Endothelial cell of umbilical vein (primary cell): ENCODE measurements at places on chromosomes 12 and 14. TPM values are rescaled to one million over a fixed set of nuclear protein-coding genes. Genes with fewer than 3 reads are reported as not detected.

SGPP1 gene
- 7.6 and 7.9 TPM in 2 replicates for total RNA-seq

DNA sequence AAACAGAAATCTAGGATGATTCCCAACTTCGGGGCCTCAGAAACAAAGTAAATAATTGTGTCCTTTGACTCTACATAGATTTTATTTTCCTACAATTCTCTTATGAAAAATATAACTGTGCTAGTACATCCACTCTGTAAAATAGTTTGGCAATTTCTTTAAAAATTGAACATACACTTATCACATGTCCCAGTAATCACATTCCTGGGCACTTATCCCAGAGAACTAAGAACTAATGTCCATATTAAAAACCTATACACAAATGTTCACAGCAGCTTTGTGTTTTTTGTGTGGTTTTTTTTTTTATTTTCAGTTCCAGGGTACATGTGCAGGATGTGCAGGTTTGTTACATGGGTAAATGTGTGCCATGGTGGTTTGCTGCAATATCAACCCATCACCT, 99.0 kb downstream of the KCNH5 start:
- DNase-seq, result no peak

NELL2 gene
- total RNA-seq, result 0.49 and 0.62 TPM in 2 replicates

GRCh38 chr12:13022851-13023271, 21.3 kb upstream of the FAM234B start:
- no peak for DNase-seq

RNASE7 gene
- total RNA-seq, result not detected in 2 replicates

GRCh38 chr12:85575120-85576096, 260.8 kb downstream of the RASSF9 start:
- peak; percentile 80 for DNase-seq

GRCh38 chr14:24794644-24795305, 160.8 kb upstream of the GZMB start:
- no peak for DNase-seq

TAS2R42 gene
- total RNA-seq, result not detected in 2 replicates

PIWIL1 gene
- total RNA-seq, result not detected in 2 replicates

- DNase-seq, result no peak
Measured at GRCh38 chr14:77825895-77826519, 26.1 kb downstream of the ADCK1 start.

DNA sequence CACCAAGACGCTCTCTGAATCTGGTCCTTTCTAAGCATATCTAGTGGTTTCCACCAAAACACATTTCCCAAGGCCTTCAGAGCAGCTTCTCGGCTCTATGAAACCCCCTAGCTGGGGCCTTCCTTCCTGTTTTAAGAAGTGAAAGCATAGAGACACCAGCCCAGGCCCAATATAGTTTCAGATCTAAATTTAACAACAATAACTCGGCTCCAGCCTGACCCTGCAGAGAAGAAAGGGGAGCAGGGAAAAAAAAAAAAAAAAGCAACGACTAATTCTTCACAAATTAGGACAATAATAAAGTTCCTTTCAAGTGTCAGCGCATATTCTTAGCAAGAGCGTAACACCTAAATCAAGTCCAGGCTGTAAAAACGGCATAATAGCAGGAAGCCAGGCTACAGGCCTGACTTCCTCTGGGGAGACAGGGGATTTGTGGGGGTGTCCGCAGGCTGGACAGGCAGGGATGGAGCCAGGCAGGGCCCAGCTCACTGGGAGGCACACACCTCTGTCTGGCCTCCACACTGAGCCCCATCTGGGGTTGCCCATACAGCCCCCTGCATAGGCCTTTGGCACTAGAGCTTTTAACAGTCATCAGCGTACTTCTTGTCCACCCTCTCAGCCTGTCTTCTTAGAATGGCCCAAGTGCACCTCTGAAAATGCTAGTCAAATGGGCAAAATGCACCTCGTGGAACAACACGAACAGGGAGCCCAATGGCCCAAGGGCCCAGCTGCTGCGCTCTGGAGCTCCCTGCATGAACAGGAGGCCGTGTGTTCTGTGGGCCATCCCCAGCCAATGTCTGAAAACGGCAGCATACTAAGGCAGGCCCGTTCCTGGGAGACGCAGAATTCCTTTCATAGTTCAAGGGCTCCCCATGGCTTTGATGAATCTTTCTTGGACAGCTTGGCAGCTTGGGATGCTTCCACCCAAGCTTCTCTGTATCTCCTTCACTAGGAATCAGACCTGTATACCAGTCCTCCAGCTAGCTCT, 772.9 kb downstream of the MED13L start:
- no peak for DNase-seq

LTB4R2 gene
- 9.1 and 13.1 TPM in 2 replicates for total RNA-seq

GRCh38 chr12:11555743-11556625, 93.5 kb upstream of the ETV6 start:
- no peak for DNase-seq

GRCh38 chr12:56804169-56804568, 41.0 kb downstream of the HSD17B6 start:
- DNase-seq, result no peak
